Kidney epithelial cell (primary cell): ENCODE measurements at places on chromosomes 13 and 19.

DNA sequence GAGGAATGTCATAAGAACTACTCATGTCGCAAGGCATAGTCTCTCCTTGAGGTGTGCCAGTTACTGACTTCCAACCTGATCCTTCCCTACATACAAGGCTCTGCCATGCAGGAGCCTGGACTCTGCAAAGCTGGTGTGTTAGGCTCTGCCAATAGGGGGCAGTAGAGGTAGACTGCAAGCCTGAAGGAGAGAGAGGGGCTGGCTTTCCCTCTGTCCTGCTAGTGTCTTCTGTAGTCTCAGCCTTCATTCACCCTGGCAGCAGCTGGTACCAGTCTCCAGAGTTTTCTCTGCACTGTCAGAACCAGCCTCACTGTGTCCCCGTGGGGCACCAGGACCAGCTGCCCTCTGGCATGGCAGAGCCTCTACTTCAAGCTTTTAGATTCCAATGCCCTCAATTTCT lies 14.5 kb downstream of the SHISA2 start:
- no peak for DNase-seq

- DNase-seq, result no peak
Observed at GRCh38 chr19:8690753-8691539, 7.6 kb downstream of the ACTL9 start.

DNA sequence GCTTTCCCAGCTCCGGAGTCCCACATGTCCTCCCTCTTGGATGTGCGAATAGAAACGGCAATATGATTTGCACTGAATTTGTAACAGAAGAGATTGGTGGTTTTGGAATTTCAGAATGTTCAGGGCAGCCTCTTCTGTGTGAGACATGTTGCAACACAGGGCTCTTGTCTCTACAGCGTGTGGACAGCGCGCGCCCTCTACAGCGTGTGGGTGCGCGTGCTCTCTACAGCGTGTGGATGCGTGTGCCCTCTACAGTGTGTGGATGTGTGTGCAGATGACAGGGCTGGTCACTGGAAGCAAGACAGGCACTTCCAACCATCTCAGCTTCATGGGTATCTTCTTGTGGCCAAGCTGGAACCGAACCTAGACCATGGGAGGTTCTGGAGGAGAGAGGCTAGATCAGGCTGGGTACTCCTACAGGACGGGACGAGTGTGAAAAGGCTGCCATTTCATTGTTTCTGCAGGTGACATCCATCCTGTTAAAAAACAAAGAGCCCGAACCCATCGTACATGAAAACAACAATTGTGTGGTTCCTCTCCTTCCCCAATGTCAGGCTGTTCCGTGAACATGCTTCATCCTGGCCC lies 78.4 kb downstream of the TEX29 start:
- DNase-seq, result no peak

- no peak for DNase-seq
Observed at GRCh38 chr19:35315883-35316282, 13.1 kb upstream of the CD22 start.

DNA sequence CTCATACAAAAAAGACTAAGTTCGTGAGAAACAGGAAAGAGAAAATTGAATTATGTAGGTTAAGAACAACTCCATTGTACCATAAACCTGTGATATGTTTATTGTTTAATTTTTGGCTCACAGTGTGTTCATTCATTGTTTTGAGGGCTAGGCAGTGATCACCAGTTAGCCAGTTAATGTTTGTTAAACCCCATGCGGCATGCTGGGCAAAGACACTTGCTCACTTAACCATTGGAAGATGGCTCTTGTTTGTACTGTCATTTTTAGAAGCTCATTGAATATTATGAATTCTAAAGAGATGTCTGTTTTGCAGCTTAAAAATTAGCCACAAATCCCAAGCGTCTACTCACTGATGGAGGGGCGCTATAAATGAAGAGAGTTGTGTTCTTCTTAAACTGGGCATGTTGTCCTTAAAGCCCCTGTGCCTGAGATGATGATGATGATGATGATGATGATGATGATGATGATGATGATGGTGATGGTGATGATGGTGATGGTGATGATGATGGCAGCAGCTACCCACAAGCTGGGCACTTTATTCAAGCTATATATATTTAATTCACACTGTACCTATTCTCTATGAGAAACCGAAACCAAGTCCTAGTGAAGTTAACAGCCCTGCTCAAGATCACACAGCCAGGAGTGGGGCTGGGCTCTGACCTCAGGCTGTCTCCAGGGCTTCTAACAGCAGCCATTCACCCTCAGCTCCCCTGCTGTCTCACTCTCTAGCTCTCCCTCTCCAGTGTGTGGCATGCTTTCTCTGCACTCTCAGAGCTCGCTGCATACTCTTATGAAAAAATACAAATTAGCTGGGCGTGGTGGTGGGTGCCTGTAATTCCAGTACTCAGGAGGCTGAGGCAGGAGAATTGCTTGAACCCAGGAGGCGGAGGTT lies 169.1 kb downstream of the SHISA2 start:
- no peak for DNase-seq

DNA sequence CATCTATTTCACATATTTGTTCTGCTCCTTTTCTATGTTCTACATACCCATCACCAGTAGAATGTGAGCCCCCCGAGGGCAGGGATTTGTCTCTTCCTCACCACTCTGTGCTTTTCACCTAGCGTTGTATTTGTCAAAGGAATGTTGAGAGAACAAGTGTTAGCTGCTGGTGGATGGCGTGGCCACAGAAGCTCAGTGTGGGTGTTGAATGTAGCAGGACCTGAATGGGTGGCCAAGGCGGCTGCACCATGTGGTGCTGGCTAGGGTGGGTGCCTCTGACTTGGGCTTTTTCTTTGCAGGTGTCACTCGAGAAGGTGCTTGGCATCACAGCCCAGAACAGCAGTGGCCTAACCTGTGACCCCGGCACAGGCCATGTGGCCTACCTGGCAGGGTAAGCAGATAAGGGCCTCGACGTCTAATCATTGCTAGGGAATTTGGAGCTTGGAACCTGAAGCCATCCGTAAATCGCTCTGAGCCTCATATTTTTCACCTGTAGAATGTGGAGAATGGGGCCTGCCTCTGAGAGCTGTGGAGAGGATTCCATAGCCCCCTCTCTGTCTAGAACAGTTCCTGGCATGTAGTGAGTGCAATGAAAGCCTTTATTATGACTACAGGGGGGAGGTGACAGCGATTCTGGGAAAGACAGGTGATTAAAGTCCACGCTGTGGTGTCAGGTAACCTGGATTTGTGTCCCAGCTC lies 3.9 kb downstream of the WDR62 start:
- no peak for DNase-seq

GRCh38 chr13:106161146-106161545 lies 374.3 kb downstream of the EFNB2 start:
- DNase-seq, result no peak

GRCh38 chr13:42969565-42970172 lies 22.4 kb downstream of the EPSTI1 start:
- no peak for DNase-seq

GRCh38 chr19:50008532-50008931 lies 16.6 kb downstream of the VRK3 start:
- no peak for DNase-seq

- no peak for DNase-seq
Observed at GRCh38 chr19:35332817-35333216, 3.8 kb downstream of the CD22 start.

GRCh38 chr19:3403489-3404323 lies 37.3 kb downstream of the NFIC start:
- no peak for DNase-seq

DNA sequence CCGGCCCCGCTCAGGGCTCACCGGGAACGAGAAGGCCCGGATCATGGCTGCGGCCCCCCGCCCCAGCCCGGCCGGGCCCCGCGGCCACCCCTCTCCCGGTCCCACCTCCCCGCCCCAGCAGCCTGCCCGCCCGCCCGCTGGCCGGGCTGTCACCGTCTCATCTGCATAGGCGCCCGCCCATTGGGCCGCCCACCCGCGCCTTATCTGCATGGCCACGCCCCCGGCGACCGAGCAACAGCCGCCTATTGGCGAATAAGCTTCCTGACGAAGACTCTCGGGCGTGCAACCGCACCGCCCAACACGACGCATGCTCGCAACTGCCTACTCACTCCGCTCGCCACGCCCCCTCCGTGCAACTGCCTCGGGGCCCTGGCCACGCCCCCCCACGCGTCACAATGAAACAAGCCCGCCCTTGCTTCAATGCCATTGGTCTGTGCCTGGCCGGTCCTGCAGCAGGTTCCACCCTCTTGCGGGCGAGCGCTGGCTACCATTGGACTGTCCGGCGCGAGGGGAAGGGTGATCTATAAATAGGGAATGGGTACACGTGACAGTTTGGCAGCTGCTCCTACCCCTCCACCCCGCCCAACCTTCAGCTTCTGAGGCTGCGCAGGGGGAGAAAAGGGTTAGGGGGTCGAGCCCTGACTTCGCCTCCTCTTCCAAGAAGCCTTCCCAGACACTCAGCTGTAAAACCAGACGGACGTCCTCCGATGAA lies at the start of gene DACT3:
DACT3 (minus strand) TSS at position 163 of the 712 bp plus-strand sequence; CDS start at position 45, 118 bp downstream.
- peak; percentile 97 for DNase-seq

DNA sequence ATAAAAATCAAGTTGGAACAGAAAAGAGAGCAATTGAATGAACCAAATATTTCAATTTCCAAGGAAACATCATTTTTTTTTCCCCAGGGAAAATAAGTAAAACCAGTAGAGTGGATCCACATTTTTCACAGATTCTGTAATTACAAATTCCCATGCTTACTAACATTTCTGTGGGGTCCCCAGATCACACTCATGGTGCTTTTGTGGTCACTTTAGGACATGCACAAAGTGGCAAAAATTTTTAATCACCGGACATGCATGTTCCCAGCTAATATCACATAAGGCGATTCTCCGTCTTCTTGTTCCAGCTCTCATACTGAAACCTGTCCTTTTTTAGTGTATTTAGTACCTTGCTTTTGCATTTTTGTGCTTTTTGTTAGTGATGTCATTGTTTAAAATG lies 748.2 kb upstream of the SLITRK1 start:
- DNase-seq, result no peak

- peak; percentile 10 for DNase-seq
Observed at GRCh38 chr19:40147693-40148347, 43.4 kb upstream of the MAP3K10 start.

DNA sequence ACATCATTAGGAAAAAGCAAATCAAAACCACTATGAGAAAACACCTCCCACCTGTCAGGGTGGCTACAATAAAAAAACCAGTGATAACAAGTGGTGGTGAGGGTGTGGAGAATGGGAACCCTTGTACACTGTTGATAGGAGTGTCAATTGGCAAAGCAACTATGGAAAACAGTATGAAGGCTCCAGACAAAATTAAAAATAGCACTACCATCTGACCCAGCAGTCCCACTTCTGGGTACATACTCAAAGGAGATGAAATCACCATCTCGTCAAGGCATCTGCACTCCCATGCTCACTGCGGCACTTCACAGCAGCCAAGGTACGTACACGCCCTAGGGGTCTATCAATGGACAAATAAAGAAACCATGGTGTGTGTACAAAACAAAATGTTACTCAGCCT lies 715.1 kb downstream of the UQCRFS1 start:
- no peak for DNase-seq

DNA sequence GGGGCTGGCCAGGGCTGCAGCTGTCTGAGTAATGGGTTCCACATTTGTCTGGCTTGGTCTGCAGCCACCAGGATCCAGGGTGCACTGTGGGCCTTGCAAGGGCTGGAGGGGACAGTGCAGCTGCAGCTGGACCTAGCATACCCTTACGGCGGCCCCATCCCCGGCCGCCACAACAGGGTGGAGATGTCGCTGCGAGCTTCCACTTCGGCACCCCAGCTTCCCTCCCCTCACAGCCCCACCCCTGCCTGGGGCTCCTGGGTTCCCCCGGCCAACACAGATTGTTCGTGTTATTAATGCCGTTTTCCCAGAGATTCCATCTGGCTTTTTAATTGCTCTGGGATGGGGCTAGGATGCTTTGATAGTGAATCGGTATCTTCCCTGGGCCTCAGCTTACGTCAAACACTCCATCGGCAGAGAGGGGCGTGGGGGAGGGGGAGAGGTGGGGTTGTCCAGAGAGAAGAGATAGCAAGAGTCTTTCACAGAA lies 5.8 kb downstream of the CEBPA start:
- DNase-seq, result no peak

DNA sequence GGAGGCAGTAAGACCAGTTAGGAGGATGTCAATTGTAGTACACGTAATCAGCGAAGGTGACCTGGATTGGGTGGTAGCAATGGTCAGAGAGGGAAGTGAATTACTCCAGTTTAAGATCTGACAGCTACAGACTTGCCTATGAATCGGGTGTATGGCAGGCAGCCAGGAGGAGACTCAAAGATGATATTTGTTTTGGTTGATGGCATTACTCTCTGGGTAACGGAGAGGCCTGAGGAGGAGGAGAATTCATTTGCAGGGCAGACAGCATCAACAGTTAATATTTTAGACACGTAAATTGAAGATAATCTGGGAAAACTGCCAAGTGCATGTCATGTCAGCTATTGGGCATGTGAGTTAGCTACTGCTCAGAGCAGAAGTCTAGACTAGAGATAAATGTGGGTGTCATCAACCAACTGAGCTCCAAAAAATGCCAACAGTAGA lies 109.2 kb downstream of the SGCG start:
- no peak for DNase-seq

DNA sequence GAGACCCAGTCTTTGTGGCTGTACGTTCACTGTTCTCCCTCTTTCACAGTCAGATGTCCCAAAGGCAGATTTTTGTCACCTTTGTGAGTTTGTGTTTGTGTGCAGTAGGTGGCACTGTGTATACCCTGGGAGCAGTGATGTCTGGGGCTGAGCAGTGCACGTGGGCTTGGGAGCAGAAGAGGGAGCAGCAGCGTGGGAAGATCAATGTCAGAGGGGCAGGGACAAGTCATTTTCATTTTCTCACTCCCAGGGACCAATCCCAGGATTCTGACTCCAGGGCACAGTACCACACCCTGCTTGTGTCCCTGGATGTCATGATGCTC lies 2.0 kb upstream of the PSG6 start:
- DNase-seq, result no peak

DNA sequence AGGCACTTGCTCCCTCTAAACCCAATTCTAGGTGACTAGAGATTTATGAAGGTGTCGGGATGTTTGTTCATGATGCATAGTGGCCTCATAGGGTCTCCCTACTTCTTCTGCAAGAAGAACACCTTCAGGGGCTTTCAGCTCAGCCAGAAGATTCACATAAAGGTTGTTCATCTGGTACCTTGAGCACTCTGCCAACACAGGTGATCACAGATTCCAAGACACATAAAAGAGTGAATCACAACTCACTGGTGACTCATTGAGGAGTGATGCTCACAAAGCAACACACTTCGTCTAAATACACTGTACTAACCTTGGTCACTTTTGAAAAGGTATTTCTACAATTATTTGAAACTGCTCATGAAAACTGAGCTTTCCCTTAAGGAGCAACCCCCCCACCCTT lies 6.8 kb upstream of the ZNF324 start:
- no peak for DNase-seq

GRCh38 chr19:17610384-17610783 lies 54.9 kb downstream of the COLGALT1 start:
- no peak for DNase-seq
